ENCODE measurements at places on chromosomes 5 and 9.

- DNase-seq, result peak; percentile 62
These were observed at the start of gene PBX3 for GRCh38 chr9:125747053-125747764. PBX3 (plus strand) TSS chr9:125747373.

GRCh38 chr5:19734776-19735175, 253.2 kb downstream of the CDH18 start:
- no peak for DNase-seq

- no peak for DNase-seq
These were observed 175.9 kb downstream of the ARRDC3 start for GRCh38 chr5:91207248-91207647.

DNA sequence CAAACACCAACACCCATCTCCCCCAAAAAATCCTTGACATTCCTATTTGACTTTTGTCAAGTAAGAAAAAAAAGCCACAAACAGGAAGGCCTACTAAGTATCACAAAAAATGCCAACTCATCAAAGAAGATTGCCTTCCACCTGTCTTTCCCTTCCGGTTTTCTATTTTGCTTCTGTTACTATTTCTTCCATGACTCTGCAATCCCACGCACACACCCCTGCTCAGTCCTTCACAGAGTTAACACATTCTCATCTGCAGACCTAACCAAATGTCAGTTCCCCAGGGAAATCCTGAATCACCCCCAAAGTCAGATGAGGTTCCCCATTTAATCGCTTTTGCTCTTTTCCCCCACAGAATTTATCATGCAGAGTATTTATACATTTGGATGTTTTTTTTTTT, 15.1 kb downstream of the LPAR1 start:
- DNase-seq, result no peak

DNA sequence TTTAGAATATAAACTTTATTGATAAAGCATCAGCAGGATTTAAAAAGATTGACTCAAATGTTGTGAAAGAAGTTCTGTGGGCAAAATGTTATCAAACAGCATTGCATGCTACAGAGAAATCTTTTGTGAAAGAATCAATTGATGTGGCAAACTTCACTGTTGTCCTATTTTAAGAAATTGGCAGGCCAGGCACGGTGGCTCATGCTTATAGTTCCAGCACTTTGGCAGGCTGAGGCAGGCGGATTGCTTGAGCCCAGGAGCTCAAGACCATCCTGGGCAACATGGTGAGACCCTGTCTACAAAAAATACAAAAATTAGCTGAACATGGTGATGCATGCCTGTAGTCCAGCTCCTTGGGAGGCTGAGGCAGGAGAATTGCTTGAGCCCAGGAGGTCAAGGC, 17.4 kb downstream of the ZBTB43 start:
- DNase-seq, result no peak

- no peak for DNase-seq
These were observed 2223.1 kb upstream of the C9orf72 start for GRCh38 chr9:29796291-29796952.

DNA sequence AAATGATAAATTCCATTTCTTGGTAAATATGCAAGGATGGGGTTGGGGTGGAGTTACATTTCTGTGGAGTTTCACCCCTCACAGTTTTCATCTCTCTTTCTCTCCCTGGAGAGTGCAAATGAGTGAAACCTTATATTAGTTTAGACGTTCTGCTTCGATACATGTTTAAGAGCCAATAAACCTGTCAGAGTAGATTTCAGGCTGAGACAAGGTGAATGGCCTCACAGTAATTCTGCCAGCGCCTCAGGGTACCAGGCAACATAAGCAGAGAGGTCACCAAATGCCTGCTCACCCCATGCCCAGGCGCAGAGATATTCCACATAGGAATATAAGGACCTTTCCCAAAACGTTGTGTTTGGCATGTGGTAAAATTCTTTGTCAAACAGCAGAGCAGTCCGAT, 154.9 kb upstream of the VLDLR start:
- no peak for DNase-seq

- DNase-seq, result no peak
These were observed 195.8 kb upstream of the TBCA start for GRCh38 chr5:77971776-77972468.

GRCh38 chr9:91843093-91843492, 106.9 kb downstream of the ROR2 start:
- DNase-seq, result no peak

GRCh38 chr5:157734436-157734835, 3.2 kb downstream of the THG1L start:
- DNase-seq, result no peak

DNA sequence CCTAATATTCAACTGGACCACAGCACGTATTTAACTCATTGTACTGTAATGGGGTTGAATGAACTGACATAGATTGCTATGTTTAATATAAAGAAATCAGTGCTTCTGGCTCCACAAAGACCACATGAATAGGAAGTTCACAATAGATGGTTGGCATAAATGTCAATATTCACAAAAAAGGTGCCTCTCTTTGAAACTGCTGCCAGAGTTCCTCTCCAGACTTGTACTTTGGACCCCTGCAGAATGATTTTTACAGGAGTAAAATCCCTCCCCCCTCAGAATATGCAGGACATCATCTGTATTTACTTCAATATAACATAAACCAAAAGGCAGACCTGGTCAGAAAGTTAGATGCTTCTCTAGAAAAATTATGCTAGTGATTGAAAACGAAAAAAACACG, 508.5 kb upstream of the DAP start:
- DNase-seq, result no peak

GRCh38 chr9:98412101-98412842, 156.8 kb upstream of the TBC1D2 start:
- no peak for DNase-seq

DNA sequence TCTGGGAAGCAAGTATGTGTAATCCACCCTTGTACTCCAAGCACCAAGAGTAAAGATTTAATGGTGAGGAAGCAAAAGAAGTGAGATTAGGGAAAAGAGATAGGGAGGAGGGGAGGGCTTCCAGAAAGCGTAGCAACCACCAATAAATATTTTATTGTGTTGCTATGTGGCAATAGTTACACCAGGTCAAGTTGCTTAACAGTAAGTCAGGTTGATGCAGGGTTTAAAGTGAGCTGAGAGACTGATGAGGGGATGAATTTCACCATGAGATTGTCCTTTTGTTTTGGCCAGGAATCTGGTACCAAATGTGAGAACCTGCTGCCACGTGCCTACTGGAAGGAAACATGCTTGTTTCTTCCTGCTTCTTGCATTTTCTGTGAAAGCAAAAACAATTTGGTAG, 62.7 kb downstream of the PCSK5 start:
- no peak for DNase-seq
